ENCODE measurements at places on chromosomes 3 and 15. TPM values are rescaled to one million over a fixed set of nuclear protein-coding genes. Genes with fewer than 3 reads are reported as not detected.
A peak's percentile ranks its signal among the peaks of the same experiment; 100 is the strongest.

DNA sequence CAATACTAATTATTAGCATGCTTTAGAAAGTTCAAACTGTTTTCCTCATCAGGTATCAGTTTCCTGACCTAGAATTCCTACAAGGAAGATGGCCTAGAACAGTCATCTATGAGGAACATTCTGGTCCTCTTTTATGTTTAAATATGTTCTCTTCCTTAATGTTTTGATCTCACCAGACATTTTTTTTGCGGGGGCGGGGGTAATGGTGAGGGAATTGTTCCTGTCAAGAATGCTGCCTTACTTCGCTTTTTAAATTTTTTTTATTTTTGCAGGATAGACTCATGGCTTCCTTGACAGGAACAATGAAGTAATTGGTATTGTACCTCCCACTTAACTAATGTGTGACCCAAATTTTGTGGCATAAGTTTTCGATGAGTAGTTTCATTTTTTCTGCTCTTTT is 44.3 kb upstream of the NANOGP8 start:
- DNase-seq, result no peak

DNA sequence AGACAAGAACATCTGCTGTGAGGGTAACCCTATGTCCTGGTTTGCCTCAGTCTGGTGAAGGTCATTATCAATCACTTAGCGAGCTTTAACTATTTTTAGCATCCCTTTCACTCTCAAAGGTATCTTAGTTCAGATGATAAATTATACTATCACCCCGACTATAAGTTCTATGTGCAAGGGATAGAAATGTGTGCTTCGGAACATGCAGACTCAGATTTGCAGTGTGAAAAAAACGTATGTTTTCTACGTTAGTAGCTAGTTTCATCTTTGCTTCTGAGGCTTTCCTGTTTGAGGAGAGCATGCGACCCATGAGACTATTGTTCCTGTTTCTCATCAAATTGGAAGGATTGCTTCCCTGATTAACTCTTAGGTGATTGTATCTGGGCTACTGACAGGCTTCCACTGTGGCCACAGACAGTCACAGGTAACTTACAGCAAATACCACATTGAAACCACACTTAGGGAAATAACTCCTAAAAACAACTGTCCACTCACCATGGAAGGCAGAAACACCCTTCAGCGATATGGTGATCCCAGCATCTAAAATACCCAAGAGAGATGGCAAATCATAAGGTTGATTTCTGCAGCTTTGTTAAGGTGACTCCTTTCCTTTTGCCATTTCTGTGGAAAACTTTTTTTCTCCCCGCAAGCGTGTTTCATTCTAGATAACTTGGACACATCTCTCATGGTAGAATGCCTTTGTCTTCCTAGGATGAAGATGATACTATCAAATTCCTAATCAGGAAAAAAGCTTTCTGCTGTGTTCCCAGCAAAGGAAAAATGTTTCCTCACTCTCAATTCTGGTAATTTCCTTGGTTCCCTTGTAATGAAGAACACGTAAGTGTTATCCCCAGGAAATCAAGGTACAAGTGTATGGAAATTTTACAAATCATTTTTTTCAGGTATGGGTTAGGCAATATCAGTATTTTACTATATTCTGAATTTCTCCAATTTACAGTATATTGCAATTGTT is 5.2 kb downstream of the GCSAM start:
- no peak for DNase-seq

The GOLGA8S gene
- total RNA-seq, result 0.13 TPM

DNA sequence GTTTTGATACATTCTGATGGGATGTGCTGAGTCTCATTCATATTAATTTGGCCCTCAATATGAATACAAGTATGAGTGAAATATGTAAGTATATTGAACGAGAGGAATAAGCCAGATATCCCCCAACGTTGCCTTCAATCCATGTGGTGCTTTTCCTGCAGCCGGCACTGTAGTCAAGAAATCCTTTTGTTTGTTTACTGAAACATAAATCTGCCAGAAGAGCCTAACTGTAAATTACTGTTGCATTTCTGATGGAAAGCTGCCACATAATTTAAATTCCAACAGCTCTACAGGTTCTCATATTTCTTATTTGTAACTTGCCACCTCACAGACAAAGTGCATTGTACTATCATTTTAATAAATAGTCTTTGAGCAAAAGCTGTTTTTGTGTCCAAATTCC is 314.0 kb downstream of the KBTBD8 start:
- DNase-seq, result no peak

- no peak for DNase-seq
Measured at GRCh38 chr3:89059211-89059925, 48.1 kb upstream of the EPHA3 start.

GRCh38 chr3:170483485-170484262 is 65.0 kb downstream of the CLDN11 start:
- DNase-seq, result no peak

DNA sequence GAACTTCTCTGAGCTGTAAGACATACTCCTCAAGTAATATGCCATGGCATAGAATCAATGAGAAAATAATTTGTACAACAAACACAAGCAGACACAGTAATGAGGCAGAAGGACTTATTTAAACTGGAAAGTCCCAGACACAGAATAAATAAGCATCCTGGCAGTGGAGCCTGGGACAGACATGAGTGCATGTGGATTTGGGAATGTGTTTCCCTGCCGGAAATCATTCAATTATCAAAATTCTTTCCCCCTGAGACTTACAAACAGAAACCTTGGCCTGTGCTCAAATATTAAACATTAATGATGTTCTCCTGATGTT is 520.1 kb downstream of the ROBO1 start:
- no peak for DNase-seq

The DNAH12 gene
- total RNA-seq, result not detected

DNA sequence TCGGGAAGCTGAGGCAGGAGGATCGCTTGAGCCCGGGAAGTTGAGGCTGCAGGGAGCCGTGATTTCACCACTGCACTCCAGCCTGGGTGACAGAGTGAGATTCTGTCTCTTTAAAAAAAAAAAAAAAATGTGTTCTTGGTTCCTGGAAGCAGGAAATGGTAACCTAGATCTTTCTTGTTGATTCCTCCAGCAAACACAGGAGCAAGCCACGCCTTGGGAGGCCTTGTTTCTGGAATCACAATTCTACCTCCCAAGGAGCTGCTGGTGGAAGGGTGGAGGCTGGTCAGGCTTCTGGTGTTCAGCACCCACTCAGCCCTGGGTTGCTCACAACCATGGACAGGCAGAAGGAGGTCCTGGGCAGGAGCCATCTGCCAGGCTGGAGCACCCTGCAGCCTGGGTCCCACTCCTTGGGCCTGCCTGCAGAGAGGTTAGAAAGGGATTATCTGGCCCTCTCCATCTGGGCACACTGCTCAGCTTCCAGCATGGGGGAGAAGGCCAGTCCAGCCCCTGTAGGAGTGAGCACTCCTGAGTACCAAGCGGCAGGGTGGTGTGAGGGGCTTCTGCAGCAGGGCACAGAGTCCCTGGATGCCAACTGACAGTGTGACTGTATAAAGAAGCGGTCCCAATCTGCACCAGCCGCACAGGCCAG is 65.6 kb downstream of the ABTB1 start:
- no peak for DNase-seq

The ZIC1 gene
- total RNA-seq, result not detected

The SYNPR gene
- 0.17 TPM for total RNA-seq

- DNase-seq, result no peak
Measured at GRCh38 chr3:149435996-149436885, 38.3 kb upstream of the TM4SF4 start.

DNA sequence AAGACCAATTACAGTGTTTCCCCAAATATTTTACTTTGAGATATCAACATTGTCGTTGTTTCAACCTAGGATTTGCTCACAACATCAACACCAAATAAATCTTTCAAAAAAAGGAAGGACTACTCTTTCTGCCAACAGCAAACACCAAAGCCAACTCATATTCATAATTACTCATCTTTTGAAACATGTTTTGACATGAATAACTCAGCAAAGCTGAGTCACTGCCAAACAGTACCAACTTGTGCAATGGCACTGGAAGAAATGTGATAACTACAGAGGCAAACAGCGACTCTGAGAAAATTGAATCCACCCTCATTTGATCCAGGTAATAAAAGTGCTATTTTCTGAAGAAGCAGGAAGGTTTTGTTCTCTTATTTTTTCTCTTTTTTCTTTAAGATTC is 67.2 kb downstream of the PEX5L start:
- DNase-seq, result no peak

- DNase-seq, result no peak
Measured at GRCh38 chr3:97952280-97952679, 20.0 kb downstream of the RIOX2 start.

DNA sequence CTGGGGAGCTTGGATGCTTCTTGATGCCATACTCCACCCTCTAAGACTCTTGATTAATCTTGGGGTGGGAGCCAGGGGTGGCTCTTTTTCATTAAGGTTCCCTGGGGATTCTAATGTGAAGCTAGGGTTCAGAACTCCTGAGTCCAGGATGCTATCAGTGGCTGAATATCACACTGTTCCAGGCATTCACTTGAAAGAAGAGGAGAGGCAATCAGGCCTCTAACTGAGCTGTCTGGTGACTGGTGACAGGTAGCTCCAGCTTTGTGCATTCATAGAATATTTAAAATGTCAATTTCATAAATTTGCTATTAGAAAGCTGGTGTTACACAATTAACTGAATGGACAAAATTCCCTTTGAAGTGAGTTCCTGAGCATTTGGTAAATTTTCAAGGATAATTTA is 139.0 kb downstream of the CHDH start:
- DNase-seq, result peak; percentile 55

GRCh38 chr15:69307939-69308338 is 9.2 kb downstream of the PAQR5 start:
- DNase-seq, result no peak

DNA sequence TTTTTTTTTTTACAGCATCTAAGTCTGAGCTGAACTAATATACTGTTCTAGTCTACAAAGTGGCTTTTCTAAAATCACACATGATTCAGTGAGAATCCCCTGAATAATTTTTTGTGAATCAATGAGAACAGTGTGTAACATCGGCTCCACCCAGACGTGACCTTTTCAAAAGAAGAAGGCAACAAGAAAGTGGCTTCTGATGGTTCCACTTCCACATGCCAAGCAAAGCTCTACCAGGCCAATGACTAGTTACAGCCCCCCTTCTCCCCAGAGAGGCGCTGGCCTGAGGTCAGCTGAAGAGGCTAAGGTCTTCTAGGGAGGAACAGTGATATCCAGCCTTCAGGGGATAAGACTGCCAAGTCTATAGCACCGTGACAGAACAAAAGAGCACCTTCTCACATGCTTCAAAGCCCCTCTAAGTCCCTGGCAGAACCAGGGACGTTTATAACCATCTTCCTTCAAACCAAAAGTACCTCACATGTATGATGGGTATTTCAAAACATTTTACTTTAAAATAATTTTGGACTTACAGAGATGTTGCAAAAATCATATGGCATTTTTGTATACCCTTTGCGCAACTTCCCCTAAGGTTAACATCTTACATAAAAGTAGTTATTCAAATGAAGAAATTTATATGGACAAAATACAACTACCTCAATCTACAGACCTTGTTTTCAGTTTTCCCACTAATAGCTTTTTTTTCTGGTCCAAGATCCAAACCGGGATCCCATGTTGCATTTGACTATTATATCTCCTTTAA is 177.9 kb downstream of the OSBPL10 start:
- no peak for DNase-seq

The NKTR gene
- total RNA-seq, result 24.7 TPM

DNA sequence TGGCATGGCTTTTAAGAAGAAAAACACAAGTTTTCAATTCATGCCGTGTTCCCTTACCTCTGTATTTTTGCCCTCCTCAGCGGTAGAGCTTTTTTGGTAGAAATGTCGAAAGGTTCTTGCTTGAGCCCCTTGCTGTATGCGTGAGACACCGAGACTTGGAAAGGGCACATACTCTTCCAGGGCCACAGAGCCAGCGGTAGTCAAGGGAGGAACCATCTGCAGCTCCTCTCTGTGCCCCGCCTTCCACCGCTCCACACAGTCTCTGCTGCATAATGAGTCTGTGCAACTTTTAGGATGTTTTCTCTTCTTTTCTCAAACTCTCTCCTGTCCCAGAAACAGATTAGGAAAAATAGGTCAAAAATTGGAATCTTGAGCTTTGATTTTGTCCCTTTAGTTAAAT is 77.5 kb downstream of the LPP start:
- DNase-seq, result peak; percentile 62

DNA sequence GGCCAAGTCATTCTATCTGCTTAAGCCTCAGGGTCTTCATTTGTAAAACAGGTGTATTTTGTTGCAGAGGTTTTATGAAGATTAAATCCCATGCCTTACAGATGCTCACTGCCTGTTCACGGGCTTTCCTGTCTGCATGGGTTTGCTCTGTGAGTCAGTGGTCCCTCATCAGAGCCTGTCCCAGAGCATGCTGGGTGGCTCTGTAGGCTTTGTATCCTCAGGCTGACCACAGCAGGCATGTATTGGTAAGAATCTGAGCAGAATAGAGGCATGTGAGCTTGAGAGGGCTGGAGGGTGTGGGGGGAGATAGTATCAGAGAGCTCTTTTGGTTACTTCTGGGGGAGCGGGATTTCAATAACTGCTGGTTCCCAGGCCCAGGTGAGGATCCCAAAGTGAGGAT is 45.4 kb upstream of the PLXNA1 start:
- DNase-seq, result no peak

GRCh38 chr15:74428970-74429780 is 4.6 kb downstream of the SEMA7A start:
- DNase-seq, result no peak

The RBMS3 gene
- total RNA-seq, result 59.3 TPM

GRCh38 chr3:70065696-70066253 is 66.2 kb downstream of the SAMMSON start:
- no peak for DNase-seq

GRCh38 chr3:44924457-44925084 is 50.2 kb downstream of the TGM4 start:
- no peak for DNase-seq

The SLC28A2 gene
- not detected for total RNA-seq

DNA sequence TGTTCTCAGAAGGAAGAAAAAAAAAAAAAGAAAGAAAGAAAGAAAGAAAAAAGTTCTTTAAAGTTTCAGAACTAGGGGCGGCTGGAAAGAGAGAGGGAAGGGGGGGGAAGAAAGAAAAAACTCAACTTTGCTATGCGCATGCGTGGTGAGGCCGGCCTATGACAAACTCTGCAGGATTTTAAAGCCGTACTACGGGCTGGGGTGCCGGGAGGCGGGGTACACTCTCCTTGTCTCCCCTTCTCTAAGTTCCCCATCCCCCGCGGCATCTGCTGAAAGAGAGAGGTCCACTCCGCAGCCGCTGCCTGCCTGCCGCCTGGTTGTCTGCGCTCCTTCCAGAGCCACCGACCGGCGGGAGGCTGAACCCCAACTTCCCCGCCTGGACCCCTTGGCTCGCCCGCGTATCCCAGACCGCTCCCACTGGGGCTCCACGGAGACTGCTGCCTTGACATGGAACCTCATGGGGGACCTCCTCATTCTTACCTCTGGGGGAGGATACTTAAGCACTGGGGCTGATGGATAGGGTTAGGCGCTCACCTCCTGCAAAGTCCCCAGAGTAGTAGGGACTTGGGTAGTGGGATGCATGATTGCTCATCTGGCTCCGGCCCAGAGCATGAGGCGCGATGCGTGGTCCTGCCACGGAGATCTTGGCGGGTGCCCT is 1.4 kb upstream of the WNT5A start:
- no peak for DNase-seq

The RTP4 gene
- total RNA-seq, result 0.71 TPM

Data from esophagus muscularis mucosa (tissue), 4 donors.